Spinal cord (tissue), 10 donors: ENCODE measurements at places on chromosomes 2 and 18. TPM values are rescaled to one million over a fixed set of nuclear protein-coding genes. Genes with fewer than 3 reads are reported as not detected.

GRCh38 chr2:181324912-181325311 lies 132.3 kb upstream of the ITGA4 start:
- no peaks in the 10 kb centered on the region for H3K27me3 ChIP-seq
- H3K36me3 ChIP-seq = no peaks in the 10 kb centered on the region
- H3K27ac ChIP-seq = no peak overlapping the region
- no peaks in the 10 kb centered on the region for H3K4me1 ChIP-seq
- no peak overlapping the region for H3K4me3 ChIP-seq

The OSR1 gene
- 24.8 TPM for total RNA-seq

GRCh38 chr2:215511454-215512346 lies 75.8 kb upstream of the FN1 start:
- H3K36me3 ChIP-seq = no peaks in the 10 kb centered on the region
- no peak overlapping the region for H3K27ac ChIP-seq
- H3K4me3 ChIP-seq = no peak overlapping the region
- H3K4me1 ChIP-seq = no peaks in the 10 kb centered on the region
- no peaks in the 10 kb centered on the region for H3K27me3 ChIP-seq

The VAMP8 gene
- 32.3 TPM for total RNA-seq

DNA sequence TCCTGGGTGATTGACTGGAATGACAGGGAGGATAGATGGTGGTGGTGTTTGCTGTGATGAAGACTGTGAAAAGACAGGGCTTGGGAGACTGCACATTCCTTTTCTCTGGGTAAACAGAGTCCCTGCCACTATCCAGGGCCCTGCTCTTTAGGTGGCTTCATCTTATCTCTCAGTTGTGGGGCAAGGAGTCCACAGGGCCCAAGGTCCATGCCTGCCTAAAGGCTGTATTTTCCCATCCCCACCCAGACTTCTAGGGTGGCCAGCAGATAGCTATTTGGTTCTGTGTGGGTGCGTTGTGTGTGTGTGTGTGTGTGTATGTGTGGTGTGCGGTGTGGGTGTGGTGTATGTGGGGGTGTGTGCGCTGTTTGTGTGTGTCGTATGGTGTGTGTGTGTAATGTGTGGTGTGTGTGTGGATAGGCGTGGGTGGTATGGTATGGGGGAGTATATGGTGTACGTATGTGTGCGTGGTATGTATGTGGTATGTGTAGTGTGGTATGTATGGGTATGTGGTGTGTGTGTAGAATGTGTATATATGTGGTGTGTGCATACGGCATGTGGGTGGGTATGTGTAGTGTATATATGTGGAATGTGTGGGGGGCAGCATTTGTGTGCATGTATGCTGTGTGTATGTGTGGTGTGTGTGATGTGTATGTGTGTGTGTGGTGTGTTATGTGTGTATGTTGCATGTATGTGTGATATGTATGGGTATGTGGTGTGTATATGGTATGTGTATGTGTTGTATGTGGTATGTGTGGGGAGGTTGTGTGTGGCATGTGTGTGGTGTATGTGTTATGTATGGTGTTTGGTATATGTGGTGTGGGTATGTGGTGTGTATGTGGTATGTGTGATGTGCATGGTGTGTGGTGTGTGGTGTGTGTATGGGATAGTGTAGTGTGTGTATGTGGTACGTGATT lies 10.5 kb upstream of the XRCC5 start:
- H3K4me1 ChIP-seq = no peaks in the 10 kb centered on the region
- no peak overlapping the region for H3K27ac ChIP-seq
- no peak overlapping the region for H3K4me3 ChIP-seq
- H3K36me3 ChIP-seq = peaks cover 31% of the 10 kb centered on the region
- no peak for DNase-seq
- no peaks in the 10 kb centered on the region for H3K27me3 ChIP-seq

DNA sequence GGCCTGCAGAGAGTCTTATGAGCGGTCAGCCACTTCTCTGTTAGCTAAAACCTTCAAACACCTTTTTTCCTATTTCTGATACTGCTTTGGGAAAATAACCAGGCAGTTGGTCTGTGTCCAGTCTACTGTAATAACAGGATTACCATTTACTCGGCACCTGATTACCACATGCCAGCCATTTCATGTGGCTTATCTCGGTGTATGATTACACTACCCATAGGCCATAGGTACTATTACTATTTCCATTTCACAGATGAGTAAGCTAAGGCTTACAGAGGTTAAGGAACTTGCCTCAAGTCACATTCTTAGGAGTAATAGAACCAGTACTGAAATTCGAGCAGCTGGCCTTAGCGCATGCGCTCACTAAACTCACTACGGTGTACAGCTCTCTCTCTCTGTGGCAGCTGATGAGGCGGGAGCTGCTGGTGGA lies 147.2 kb upstream of the L3MBTL4 start:
- DNase-seq = no peak
- H3K4me3 ChIP-seq = no peak overlapping the region
- peaks cover 6% of the 10 kb centered on the region for H3K4me1 ChIP-seq
- no peaks in the 10 kb centered on the region for H3K27me3 ChIP-seq
- H3K27ac ChIP-seq = peak overlapping the region; percentile 33

DNA sequence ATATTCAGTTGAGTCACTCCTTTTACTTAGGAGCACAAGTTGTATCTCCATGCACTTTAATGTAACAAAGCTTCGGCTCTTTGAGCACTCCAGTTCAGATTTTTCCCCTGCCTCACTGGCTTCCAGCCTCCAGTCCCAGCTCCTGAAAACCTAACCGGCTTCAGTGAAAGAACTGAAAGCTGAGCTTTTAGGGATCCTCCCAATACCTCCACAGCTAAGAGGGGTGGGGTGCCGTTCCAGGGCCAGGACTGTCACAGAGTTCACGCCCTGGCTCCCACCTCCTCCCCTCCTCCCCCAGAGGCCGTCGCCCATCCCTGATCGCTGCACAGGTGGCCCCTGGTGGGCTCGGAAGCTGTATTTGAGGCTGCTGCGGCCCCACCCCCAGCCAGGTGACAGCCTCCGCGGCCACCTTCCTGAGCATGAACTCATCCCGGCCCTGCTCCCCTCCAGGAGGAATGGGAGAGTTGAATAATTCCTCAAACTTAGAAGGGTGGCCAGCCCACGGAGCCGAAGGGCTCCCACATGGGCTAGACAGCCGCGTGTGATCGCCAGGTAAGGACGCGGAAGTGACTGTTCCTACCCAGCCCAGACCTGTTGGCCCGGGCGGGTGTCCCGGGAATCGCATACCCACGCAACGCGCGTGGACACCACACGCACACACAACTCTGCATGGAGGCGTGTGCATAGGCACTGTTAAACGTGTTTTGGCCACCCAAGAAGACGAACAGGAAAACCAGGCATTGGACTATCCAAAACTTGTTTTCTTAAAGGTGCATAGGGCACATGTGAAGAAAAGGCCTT lies 1.8 kb downstream of the MYO5B start:
- no peak overlapping the region for H3K4me3 ChIP-seq
- DNase-seq = no peak
- peaks cover 67% of the 10 kb centered on the region for H3K27me3 ChIP-seq
- peaks cover 21% of the 10 kb centered on the region for H3K4me1 ChIP-seq

DNA sequence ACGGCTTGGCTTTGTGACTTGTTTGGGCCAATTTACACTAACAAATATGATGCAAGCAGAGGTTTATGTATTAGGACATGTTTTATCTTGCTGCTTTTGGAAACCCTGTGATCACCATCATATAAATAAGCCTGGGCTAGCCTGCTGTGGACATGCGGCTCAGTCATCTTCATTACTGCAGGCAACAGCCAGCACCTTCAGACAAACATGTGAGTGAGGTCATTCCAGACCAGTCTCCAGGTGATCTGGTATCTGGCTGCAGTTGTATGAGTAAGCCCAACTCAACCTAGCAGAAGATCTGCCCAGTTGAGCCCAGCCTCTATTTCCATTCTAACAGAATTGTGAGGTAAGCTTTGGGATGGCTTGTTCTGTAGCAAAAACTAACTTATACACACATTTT lies 254.6 kb upstream of the ATP5MC3 start:
- H3K4me1 ChIP-seq = peaks cover 3% of the 10 kb centered on the region
- peaks cover 2% of the 10 kb centered on the region for H3K27me3 ChIP-seq
- no peak overlapping the region for H3K27ac ChIP-seq
- no peak for DNase-seq
- no peaks in the 10 kb centered on the region for H3K36me3 ChIP-seq

The TFPI gene
- 99.0 TPM for total RNA-seq

DNA sequence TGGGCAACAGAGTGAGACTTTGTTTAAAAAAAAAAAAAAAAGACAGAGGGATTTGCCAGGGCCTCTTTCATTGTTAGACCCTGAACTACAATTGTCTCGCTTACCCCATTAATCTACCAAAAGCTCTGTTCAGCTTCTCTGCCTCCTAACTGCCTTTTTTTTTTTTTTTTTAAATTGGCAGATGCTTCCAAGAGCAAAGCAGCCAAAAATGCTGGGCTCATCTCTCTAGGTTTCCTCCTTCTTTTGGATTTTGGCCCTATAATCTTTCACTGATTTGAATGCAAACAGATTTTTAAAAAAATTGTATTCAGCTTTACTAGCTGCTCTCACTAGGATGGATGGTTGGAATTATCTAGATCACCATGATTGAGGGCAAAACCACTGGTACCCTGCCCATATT lies 33.2 kb upstream of the RAPGEF4 start:
- H3K4me1 ChIP-seq = no peaks in the 10 kb centered on the region
- no peaks in the 10 kb centered on the region for H3K27me3 ChIP-seq
- no peak for DNase-seq
- H3K27ac ChIP-seq = no peak overlapping the region
- no peak overlapping the region for H3K4me3 ChIP-seq
- no peaks in the 10 kb centered on the region for H3K36me3 ChIP-seq

The PIEZO2 gene
- 30.2 TPM for total RNA-seq

The AKAIN1 gene
- 0.77 TPM for total RNA-seq

The CTAGE1 gene
- not detected for total RNA-seq

GRCh38 chr2:240596491-240596931 lies 10.0 kb downstream of the CAPN10 start:
- no peak overlapping the region for H3K27ac ChIP-seq
- peaks cover 41% of the 10 kb centered on the region for H3K4me1 ChIP-seq
- DNase-seq = no peak
- H3K36me3 ChIP-seq = peaks cover 98% of the 10 kb centered on the region

GRCh38 chr2:216696321-216696720 lies 972 bp upstream of the IGFBP5 start:
- H3K36me3 ChIP-seq = no peaks in the 10 kb centered on the region
- H3K4me3 ChIP-seq = no peak overlapping the region
- H3K27me3 ChIP-seq = peaks cover 4% of the 10 kb centered on the region
- peaks cover 56% of the 10 kb centered on the region for H3K4me1 ChIP-seq
- no peak for DNase-seq

DNA sequence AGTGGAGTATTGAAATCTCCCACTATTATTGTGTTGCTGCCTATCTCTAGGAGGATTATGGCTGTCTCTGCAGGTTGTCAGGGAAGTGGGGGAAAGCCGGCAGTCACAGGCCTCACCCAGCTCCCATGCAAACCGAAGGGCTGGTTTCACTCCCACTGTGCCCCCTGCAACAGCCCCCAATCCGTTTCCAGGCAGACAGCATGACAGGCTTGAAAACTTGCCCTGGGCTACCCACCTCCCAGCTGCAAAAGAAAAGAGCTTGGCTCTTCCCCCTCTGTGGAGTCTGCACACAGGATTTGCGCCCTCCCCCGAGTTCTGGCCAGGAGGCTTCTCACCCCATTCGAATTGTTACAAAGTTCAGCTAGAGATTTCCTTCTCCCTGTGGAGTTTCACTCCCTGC lies 87.4 kb upstream of the MSTN start:
- H3K27ac ChIP-seq = no peak overlapping the region
- H3K4me3 ChIP-seq = no peak overlapping the region
- DNase-seq = no peak
- H3K27me3 ChIP-seq = no peaks in the 10 kb centered on the region
- no peaks in the 10 kb centered on the region for H3K36me3 ChIP-seq
- H3K4me1 ChIP-seq = peaks cover 4% of the 10 kb centered on the region

The RFTN2 gene
- 76.5 TPM for total RNA-seq

DNA sequence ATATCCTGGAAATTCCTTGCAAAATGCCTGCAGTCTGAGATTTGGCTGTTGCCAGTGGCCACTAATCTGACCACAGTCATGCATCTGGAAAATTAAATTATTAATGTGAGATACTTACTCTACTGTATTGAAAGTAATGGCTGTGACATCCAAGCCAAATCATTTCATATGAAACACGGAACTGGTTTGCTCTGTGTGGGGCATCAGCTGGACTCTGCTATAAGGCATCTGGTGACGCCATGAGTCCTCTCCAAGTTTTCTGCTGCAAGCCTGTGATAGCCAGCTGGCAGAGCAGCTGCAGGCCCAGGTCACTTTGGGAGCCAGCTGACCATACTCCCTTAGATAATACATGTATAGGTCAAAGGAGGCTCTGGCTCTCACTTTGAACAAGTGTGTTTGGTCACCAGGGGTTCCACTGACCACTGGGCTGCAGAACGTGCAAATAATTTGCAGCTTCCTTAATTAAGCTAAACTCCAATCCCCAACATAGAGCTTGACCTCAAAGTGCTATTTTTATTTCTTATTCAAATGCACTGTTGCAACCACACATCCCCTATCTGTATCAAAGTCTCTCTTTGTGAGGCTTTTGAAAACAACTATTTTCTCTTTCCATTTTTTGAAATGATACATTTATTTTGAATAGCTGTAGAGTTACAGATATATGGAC lies 152.9 kb downstream of the NCKAP5 start:
- H3K27me3 ChIP-seq = no peaks in the 10 kb centered on the region
- H3K4me1 ChIP-seq = peaks cover 4% of the 10 kb centered on the region
- no peaks in the 10 kb centered on the region for H3K36me3 ChIP-seq
- H3K4me3 ChIP-seq = no peak overlapping the region
